ENCODE measurements at places on chromosomes 13 and 19. TPM values are rescaled to one million over a fixed set of nuclear protein-coding genes. Genes with fewer than 3 reads are reported as not detected.

- no peak for DNase-seq
Measured at GRCh38 chr13:22061806-22062391, 391.0 kb downstream of the FGF9 start.

DNA sequence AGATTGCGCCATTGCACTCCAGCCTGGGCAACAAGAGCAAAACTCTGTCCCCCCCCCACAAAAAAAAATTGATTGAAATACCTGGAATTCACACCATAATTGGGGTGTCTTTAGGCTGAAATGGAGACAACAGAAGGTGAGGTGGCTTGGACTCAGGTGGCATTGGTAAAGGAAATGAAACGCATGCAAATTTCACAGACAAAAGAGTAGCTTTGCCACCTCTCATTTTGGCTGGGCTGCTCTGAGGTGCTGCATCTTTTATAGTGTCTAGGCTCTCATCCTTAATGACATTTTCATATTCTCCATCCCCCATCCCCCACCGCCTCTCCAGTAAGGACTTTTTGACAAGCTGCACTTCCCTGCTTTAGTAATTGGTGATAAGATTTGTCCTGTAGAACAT, 6.9 kb downstream of the UBE2L5 start:
- no peak for DNase-seq

Gene PRX
- total RNA-seq: 2.3 TPM

- no peak for DNase-seq
Measured at GRCh38 chr19:50661766-50662650, 12.8 kb downstream of the C19orf81 start.

- DNase-seq: no peak
Measured at GRCh38 chr13:42114912-42115311, 66.5 kb downstream of the DGKH start.

DNA sequence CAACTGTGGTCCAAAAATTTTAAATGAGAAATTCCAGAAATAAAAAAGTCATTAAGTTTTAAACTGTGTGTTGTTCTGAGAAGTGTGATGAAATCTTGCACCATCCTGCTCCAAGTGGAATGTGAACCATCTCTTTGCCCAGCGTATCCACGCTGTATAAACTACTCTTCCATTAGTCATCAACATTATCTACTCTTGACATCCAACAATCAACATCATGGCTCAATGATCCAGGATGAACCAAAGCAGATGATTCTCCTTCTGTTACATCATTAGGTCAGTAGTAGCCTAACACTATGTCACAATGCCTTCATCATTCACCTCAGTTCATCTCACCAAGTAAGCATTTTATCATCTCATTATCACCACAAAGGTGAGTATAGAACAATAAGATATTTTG, 55.3 kb downstream of the SUCLA2 start:
- DNase-seq: no peak

DNA sequence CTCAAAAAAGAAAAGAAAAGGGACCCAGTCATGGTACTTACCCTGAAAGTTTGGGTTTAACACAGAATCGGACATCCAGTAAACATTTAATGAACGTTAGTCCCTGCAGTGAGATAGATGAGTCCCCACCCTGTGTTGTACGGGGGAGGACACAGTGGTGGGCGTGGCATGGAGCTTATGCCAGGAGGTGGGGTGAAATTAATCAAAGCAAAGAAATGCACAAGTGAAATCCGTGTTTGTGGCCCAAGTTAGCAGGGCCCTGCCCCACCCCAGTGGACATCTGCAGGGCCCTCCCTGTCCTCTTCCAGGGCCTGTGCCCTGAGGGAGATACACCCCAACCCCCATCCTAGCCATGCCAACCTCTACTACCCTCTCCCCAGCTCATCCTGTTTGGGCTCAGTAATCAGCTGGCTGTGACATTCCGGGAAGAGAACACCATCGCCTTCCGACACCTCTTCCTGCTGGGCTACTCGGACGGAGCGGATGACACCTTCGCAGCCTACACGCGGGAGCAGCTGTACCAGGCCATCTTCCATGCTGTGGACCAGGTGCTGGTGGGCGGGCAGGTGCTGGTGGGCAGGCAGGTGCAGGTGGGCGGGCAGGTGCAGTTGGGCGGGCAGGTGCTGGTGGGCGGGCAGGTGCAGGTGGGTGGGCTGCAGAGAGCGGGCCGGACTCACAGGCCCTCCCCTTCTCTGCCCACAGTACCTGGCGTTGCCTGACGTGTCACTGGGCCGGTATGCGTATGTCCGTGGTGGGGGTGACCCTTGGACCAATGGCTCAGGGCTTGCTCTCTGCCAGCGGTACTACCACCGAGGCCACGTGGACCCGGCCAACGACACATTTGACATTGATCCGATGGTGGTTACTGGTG, 3.9 kb downstream of the MCOLN1 start:
- DNase-seq: no peak

Gene RFX2
- 27.9 TPM for total RNA-seq

Gene FOSB
- 907 TPM for total RNA-seq

GRCh38 chr19:1841209-1841924, 6.9 kb downstream of the REXO1 start:
- DNase-seq: no peak

DNA sequence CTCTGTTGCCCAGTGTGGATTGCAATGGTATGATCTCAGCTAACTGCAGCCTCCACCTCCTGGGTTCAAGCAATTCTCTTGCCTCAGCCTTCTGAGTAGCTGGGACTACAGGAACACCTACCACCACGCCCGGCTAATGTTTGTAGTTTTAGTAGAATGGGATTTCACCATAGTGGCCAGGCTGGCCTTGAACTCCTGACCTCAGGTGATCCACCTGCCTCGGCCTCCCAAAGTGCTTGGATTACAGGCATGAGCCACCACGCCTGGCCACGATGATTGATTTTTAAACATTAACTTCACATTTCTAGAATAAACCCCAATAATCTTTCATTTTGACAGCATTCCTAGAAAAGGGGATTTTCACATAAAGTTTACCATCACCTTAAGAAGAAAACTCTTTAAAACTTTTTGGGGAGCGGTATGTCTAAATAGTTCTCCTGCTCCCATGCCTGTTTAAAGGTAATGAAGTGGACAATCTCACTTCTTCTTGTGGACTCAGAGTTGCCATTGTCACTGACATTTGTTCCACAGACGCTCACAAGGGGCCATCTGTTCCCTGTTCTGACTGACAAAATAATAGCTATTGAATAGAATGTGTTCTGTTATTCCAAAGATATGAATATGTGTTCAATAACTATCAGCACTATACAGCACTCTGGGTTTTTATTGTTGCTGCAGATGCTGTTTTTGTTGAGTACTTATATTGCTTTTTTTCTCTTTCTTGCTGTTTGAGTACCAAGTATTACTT, 66.1 kb upstream of the C1QTNF9B start:
- DNase-seq: no peak

Gene GRK1
- total RNA-seq: not detected

DNA sequence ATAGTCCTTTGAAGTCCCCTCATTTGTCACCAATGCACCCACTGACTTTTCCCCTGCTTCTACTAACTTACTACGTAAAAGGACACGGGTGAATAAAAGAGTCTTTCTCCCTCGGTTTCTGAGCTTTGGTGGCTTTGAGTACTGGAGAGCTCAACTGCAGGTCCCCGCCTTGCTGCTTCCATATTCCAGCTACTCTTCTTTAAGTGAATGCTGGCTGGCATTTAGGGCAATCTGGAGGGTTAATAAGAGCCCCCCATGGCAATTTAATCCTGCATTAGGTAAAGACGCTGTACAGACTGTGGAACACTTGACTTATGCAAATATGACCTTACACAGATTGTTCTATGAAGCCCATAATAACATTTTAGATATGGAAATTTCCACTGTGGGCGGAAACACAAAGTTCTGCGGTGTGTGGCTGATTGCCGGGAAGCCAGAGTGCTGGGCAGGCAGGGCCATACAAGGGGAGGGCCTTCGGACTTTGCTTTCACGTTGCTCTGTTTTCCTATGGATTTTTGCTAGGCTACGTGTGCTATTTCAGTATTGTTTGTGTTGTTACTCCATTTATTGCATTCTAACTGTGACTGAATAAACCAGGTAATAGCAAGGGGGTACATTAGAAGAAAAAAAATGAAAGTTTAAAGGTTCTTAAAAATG, 97.5 kb downstream of the SLC10A2 start:
- no peak for DNase-seq

DNA sequence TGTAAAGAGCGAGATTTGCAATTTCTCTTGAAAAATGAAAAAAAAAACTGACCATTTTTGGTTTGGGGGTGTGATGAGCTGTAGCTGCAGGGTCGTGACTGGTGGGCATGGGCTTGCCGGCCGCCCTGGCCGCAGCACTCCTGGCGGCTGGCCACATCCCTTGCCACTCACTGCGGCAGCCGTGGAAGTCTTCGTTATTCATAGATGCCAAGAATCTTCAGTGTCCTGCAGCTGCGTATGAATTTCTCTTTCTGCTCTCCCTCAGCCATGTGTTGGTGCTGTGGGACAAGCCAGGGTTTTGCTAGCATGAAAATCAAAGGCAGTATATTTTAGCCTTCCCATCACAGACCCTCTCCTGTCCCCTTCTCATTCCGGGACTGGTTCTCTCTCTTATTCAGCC, 151.7 kb upstream of the TSHZ3 start:
- no peak for DNase-seq

- peak; percentile 53 for DNase-seq
Measured at GRCh38 chr19:34416021-34416545, 11.9 kb downstream of the PDCD2L start.

DNA sequence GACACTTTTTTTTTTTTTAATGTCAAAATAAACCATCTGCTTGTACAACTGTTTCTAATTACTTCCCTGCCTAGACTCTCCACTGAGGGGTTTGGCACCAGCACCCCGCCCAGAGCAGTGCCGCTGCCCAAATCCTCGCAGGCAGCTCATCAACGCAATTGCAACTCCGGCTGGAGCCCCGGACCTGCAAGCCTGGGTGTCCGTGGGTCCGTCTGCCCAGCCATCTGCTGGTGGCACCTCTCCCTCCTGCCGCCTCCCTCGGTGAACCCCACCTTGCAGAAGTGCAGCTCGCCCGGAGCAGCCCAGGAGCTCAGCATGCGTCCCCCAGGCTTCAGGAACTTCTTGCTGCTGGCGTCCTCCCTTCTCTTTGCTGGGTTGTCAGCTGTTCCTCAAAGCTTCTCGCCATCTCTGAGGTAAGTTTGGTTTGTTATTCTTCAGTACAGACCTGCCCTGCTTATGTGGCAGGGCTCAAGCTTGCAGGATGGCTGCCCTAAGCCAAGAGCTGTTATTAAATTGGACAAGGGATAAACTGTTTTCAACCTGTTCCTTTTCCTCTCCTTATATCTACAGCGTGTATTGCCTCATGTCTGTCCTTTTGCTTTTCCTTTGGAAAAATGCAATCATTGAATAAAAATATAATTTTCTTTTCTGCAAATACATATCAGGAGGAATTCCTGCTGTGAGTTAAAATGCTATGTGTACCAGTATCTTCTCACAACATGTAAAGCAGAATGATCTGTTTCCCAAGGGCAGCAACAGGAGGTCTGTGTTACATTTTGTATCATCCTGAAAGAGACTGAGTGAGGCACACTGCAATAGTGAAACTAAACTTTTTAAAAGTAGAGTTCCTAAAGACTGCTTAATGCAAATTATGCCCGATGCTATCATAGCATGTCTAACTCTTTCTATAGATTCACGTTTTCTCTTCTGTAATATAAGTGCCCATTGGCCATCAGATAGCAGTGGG, at the start of gene ITGBL1:
Gene ITGBL1, plus strand, starts transcription at position 157 of the 967 bp plus-strand sequence. Its CDS starts 159 bp downstream, at position 316.
- DNase-seq: no peak

GRCh38 chr13:23817830-23818229, 71.4 kb downstream of the MIPEP start:
- no peak for DNase-seq

Gene PIK3R2
- total RNA-seq: 14.8 TPM

DNA sequence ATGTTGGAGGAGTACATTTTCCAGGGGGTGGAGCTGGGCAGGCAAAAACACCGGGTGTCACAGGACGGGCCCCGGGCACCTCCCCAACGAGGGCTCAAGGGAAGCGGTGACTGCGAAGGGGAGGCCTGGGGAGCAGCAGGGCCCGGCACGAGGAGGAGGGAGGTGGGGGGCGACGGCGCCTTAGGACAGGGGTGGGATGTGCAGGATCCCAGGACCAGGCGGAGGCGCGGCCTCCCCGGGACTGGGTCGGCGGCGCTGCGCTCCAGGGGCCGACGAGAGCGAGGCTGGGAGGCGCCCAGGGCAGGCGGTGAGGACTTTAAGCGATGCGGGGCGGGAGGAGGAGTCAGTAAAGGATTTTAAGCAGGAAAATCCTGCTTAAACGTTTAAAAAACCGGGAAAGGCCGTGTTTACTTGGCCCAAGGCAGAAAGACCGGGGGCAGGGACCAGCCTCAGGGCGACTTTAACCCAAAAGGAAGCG, 427 bp downstream of the ZNF160 start:
- DNase-seq: no peak

GRCh38 chr19:32254509-32254890, 90.9 kb upstream of the ZNF507 start:
- no peak for DNase-seq

Gene ZNF791
- 24.1 TPM for total RNA-seq

GRCh38 chr13:26502826-26503225, 54.7 kb upstream of the WASF3 start:
- no peak for DNase-seq

DNA sequence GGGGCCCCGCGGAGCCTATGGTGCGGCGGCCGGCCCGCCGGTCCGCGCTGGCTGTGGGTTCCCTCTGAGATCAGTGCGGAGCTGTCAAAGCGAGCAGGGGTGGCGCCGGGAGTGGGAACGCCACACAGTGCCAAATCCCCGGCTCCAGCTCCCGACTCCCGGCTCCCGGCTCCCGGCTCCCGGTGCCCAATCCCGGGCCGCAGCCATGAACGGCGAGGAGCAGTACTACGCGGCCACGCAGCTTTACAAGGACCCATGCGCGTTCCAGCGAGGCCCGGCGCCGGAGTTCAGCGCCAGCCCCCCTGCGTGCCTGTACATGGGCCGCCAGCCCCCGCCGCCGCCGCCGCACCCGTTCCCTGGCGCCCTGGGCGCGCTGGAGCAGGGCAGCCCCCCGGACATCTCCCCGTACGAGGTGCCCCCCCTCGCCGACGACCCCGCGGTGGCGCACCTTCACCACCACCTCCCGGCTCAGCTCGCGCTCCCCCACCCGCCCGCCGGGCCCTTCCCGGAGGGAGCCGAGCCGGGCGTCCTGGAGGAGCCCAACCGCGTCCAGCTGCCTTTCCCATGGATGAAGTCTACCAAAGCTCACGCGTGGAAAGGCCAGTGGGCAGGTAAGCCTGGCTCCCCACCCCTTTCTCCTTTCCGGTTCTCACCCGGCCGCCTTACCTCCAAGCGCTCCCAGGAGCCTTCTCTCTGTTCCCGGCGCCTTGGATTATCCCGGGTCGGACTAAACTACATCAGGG, at the start of gene PDX1:
Gene PDX1, plus strand, starts transcription at position 67 of the 743 bp plus-strand sequence. Its CDS starts 139 bp downstream, at position 206.
- no peak for DNase-seq

Data from mesenteric fat pad (tissue), 1 donor.